Midbrain (tissue), 1 donor: ENCODE measurements at places on chromosomes 1 and 21.

GRCh38 chr1:40423264-40423642, 27.0 kb upstream of the ZFP69B start:
- DNase-seq, result peak; percentile 14

GRCh38 chr1:240188139-240188538, 96.5 kb downstream of the FMN2 start:
- peak; percentile 18 for DNase-seq

DNA sequence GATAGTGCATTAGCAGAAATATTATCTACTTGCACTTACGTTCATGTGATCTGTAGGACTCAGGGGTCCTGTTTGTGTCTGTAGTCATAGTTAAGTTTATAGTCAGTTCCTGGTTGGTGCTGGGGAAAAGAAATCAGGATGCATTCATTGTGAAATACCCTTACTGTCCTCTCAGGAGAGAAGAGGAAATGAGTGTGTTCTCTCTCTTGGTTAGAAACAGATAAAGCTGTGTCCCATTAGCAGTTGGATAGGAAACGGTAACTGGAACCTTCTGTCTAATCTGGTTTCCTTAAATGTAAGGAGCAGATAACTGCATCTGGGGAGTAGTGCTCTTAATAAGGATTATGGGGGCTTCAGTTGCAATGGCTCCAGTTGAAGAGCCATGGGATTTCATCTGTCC, 8.9 kb downstream of the SDCCAG8 start:
- DNase-seq, result peak; percentile 28

- DNase-seq, result no peak
Measured at GRCh38 chr1:197948926-197949899, 32.0 kb downstream of the LHX9 start.

DNA sequence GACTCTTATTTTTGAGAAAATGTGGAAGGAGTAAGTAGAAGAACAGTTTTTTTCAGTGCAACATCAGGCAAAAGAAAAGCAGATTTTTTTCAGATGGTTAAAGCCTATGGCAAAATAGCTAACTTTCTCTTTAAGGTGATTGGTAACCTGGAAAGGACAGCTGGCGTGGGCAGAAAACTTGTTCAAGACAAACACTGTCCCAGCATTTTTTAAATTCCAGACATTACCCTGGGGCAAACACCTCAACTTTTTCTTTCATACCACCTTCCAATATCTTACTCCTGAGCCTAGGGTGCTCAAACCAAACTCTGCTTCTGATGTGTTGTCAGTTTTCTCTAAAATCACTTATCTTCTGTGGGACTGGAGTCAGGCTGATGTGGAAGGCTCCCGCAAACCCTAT, 2.7 kb upstream of the LEPR start:
- no peak for DNase-seq

DNA sequence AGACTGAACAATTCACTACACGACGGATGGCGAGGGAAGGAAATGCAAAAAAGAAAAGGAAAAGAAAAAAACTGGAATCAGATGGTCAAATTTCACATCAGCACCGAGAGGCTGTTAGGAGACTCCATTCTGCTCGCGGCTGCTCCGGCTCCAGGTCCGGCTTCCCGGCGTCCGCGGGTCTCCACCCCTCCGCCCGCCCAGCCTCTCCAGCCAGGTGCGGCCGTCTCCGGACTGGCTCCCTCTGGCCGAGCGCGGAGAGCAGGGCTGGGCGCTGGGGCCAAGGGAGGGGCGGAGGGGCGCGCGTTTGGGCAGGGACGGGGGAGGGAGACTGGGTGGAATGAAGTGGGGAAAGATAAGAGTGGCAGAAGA, 332 bp downstream of the KCNJ6 start:
- DNase-seq, result no peak

DNA sequence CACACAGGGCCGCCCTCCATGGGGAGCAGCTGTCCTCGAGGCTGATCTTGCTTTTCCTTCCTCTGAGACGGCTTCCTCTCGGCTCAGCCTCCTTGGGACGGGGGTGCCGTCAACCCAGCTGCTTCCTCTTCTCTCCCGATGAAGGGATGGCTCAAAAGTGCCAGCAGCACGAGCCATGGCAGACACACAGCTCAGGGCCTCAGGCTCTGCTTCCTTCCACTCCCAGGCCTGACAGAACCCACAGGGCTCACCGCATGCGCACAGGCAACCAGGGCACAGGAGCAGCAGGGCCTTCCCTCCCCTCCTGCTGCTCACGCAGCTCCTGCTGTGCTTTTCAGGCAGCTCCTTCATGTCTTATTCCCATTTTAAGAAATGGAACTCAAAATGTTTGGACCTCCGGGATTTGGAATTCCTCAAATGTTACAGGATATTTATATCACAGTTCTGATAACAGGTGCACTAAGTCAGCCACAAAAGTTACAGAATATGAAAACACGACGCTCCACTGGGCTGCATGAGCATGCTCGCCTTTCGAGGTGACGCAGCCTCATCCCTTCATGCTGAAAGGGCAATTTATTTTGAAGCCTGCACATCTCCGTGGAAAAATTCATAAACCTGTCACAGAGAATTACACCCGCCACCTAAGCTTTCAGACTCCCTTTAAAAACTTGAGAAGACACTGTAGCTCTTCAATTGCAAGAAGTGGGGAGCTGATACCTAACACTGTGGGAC, 84.4 kb downstream of the HSF2BP start:
- DNase-seq, result peak; percentile 7

GRCh38 chr1:67190410-67190809, 24.2 kb downstream of the IL23R start:
- no peak for DNase-seq

- no peak for DNase-seq
Measured at GRCh38 chr1:16625497-16626408, 12.4 kb upstream of the NBPF1 start.

DNA sequence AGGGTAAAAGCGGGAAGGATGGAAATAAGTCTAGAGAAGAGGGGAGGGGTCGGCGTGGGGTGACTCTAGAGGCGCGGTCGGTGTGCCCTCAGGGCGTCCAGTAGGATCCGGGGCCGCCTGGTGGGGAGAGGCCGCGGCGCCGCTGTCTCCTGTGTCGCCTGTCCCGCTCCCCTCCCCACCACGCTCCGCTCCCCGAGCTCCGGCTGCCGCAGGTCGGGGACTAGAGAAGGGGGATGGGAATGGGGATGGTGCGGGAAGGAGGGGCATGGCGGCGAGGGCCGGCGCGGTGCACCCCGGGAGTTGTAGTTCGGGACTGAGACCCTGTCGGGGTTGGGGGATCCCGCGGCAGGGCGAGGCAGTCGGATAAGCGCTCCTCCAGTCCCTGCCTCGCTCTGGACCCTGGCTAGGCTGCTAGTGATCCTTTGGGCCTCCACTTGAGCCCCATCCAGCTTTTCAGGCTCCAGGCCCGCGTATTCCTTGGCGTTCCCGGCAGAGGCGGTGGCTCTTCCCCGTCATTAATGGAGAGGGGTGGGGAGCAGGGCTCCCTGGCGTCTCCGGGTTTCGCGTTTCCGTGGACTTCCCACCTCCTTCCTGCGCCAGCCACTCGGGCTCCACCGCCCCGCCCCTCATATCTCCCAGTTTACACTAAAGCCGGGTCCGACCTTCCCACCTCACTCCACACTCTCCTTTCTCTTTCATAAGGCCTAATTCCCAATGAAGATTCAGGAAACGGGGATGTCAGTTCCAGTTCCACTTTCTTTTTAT, at the start of gene ENTREP3:
Gene ENTREP3 (minus strand): TSS at position 241 of the 765 bp plus-strand sequence. CDS start 606 bp downstream, outside the sequence.
- DNase-seq, result peak; percentile 90

GRCh38 chr1:48294656-48295055, 72.1 kb downstream of the SLC5A9 start:
- DNase-seq, result no peak

DNA sequence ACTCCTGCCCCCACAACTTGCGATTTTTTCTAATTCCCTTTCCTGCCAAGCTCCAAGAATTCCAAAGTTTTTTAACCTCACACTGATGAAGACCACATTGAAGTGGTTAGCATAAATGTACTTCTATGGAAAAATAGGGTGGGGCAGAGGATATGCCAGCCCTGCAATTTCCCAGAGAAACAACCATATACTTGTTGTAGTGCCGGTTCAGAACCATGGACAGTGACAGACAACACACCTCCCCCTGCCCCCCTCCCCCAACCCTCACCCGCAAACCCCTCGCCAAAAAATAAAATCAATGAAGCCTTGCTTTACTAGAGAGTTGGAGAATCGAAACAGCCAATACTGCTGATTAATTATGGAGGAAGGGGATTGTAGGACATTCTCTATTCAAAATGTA, 109.5 kb upstream of the GRIK3 start:
- DNase-seq, result no peak

DNA sequence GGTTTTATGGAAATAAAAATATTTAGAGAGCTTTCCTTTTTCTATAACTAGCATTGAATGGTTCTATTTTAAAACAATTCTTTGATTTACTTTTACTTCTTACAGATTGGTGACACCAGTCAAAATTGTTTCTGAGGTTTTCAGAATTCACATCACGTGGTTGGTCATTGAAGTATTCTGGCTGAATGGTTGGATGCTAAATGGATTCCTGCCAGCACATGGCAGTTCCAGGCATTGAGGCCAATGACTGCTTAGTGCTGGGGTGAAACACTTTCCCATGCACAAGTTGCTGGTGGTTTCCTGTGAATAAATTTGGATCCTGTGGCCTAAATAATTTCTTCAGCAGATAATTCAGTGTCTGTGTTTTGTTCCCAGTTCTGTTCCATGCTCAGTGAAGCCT, 20.6 kb downstream of the NCAM2 start:
- DNase-seq, result peak; percentile 84

DNA sequence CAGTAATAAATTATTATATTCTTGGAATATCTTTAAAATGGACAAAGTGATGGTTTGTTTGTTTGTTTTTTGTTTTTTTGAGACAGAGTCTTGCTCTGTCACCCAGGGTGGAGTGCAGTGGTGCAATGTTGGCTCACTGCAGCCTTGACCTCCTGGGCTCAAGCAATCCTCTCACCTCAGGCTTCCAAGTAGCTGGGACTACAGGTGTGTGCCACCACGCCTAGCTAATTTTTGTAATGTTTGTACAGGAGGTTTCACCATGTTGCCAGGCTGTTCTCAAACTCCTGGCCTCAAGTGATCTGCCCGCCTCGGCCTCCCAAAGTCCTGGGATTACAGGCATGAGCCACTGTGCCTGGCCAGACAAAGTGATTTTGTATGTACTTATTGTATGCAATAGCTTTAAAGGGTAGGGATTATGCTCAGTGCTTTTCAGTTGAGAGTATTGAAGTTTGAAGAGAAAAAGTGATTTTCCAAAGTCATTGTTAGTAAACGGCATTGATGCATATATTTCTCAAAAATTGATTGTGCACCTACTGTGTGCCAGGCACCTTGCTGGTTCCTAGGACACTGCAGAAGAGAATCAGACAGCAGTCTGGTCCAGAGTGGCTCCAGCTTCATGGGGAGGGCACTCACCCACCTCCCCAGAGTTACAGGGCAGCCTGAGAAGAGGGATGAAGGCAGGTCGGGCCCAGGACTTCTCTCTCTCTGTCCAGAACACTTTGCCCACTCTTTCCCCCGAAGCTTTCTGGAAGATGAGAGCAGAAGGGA, 34.2 kb upstream of the TTC22 start:
- no peak for DNase-seq

DNA sequence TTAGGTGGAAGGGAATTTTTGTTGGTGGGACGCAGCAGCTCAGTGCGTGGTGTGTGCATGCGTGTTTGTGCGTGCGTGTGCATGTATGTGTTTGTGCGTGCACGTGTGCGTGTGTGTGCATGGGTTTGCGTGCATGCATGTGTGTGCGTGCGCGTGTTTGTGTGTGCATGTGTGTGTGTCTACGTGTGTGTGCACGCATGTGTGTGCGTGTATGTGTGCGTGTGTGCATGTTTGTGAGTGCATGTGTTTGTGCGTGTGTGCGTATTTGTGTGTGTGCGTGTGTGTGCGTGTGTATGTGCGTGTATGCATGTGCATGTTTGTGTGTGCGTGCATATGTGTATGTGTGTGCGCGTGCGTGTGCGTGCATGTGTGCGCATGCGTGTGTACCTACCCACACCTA, 20.2 kb downstream of the ATP5PO start:
- no peak for DNase-seq

DNA sequence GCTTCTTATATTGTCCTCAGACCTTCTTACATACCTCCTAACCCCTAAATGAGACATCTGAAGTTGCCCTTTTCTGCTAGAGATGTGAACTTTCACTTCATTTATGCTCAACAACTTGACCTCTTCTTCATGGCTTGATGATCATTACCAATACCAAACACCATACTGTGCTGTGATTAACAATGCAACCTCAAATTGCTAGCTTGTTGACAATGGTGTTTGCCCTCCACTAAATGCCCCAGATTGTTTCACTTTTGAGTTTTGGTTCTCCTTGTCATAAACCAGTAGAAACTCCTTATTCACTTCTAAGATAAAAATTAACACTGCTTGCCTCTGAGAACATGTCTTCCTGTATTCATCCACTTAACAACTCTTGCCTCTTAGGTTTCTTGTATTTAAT, 5.6 kb downstream of the JAK1 start:
- DNase-seq, result no peak

- DNase-seq, result no peak
Measured at GRCh38 chr1:117089996-117090395, 29.9 kb downstream of the TTF2 start.
